ENCODE measurements at places on chromosomes 2 and 18.

DNA sequence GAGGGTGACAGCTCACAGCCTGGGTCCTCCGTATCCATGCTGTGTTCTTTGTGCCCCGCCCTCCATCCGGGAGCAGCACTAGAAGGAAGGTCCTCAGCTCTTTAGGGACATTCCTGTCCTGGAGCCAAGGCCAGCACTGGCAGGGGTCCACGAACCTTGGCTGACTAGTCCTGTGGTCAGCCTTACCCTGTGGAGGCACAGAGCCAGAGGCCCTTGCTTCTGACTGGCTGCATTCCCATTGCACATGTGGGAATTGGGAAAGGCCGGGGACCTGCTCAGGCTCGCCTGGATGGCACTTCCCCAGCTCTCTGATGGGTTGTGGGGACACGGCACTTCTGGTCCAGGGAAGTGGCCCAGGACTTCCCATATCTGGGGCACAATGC, 24.9 kb upstream of the RHOB start:
- no peak for DNase-seq

GRCh38 chr2:241014764-241015163, 16.3 kb downstream of the SNED1 start:
- DNase-seq = no peak

DNA sequence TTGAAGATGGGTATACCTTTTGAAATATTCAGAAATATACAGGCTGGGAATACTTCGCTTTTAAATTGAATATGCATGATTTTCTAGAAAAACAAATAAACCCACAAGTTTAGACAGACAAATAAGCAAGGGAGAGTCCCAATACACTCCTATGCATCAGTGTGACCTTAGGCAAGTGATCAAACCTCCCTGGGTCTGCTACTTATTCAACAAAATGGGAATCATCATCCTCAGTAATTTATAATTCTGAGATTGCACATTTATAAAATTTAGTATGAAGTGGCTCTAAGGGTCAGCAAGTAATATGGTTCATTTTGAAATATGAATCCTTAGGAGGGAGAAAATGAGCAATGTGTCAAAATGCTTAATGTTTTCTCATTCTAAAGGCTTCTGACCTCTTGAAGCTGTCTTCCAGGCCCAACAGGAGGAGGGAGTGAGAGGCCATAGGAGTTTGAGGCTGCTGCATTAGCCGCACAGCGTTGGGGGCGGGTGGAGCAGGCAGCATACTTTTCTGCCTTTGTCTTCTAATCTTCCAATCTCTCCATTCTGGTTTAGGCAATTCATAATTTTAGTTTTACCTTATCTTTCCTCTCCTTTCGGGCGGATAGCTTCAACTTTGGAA, 155.1 kb downstream of the TRIB2 start:
- no peak for DNase-seq

GRCh38 chr2:32711219-32711618, 83.4 kb downstream of the TTC27 start:
- no peak for DNase-seq

GRCh38 chr18:12248926-12249720, 5.0 kb upstream of the CIDEA start:
- no peak for DNase-seq

GRCh38 chr2:30862054-30862651, 54.9 kb upstream of the CAPN13 start:
- DNase-seq = peak; percentile 28

- no peak for DNase-seq
Measured at GRCh38 chr2:181430406-181431118, 26.6 kb upstream of the ITGA4 start.

- DNase-seq = peak; percentile 37
Measured at GRCh38 chr2:12702168-12703121, 14.3 kb upstream of the TRIB2 start.

DNA sequence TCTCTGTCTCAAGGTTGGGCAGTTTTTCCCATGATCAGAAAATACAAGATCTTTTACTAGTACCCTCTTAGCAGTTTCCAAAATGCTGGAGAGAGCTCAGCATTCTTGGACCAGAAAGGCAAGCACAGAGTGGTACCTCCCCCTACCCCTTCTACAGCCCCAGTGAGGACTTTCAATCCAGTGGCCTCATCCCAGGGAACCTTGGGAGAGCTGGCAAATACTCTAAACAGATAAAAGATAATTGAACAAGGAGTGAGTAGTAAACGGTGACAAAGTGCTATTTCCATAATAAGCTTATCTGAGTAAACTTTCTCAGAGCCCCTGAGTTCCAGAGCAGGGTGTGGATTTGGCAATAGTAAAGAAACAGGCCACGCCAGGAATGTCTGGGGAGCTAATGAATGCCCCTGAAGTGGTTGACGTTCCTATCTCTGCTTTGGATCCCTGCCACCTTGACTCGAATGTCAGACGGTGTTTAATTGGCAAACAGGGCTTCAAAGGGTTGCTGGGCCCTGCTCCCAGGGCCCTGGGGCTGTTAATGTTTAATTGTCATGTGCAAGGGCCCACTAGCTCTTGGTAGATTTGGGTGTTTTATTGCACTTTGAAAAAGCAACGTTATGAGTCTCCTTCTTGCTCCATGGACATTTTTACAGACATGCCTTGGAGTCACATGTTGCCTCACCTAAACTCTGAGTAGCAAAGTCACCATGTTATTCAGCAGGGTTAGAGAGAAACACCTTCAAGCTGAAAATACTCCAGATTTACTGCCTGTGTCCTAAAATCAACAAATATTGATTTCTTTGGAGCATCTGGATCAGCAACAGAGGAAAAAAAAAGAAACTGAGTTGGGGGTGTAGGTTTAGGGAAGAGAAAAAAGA, 239.9 kb downstream of the CYRIA start:
- DNase-seq = peak; percentile 5

DNA sequence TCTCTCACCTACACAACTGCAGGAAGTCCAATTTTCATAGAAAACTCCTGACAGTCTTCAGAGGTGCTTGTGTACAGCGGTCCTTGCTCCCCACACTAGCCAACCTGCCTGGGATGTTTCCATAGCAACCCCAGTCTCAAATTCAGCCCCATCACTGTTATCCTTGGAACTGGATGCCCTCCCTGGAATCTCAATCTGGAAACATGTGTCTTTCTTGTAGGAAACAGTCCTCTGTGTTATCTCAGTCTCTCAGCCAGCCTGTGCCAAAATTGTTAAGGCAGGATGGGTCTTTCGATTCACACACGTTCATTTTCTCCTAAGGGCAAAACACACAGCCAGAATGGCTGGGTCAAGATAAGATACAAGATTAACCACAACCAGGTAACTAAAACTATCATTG, 295.5 kb upstream of the RND3 start:
- no peak for DNase-seq

- no peak for DNase-seq
Measured at GRCh38 chr2:150675807-150676206, 188.3 kb upstream of the RND3 start.

- peak; percentile 3 for DNase-seq
Measured at GRCh38 chr2:61978522-61978921, 73.0 kb downstream of the COMMD1 start.

DNA sequence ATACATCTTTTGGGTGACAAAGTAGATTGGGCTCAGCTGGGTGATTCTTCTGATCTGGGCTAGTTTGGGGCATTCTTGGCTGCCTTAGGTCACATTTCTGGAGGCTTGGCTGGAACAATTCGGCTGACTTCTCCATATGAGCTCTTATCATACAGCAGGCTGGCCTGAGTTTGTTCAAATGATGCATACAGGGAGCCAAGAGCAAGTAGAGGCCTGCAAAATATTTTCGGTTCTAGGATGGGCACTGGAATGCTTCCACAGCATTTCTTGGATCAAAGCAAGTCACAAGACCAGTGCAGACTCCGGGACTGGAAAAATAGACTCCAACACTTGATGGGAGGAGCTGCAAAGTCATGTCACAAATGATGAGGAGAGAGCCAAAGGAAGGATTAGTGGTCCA, 98.4 kb downstream of the SCG2 start:
- no peak for DNase-seq

DNA sequence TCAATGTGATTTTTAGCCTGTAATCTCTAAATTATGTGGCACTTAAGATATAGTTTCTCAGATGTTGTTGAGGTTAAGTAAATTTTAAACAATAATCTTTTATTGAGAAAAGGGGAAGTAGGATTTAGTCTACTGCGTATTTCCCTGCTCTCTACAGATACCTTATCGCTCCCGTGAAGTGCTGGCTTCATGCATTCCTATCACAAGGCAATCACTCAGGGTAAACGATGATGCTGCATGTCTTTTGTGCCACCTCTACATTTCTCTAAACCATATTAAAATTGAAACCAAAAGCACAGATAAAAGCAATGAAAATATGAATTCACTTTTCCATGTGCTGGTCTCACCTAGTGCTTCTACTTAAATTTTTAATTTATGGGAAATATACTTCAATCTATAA, 14.4 kb upstream of the RPE start:
- DNase-seq = no peak

GRCh38 chr2:230968921-230969658, 26.8 kb upstream of the SPATA3 start:
- DNase-seq = no peak

DNA sequence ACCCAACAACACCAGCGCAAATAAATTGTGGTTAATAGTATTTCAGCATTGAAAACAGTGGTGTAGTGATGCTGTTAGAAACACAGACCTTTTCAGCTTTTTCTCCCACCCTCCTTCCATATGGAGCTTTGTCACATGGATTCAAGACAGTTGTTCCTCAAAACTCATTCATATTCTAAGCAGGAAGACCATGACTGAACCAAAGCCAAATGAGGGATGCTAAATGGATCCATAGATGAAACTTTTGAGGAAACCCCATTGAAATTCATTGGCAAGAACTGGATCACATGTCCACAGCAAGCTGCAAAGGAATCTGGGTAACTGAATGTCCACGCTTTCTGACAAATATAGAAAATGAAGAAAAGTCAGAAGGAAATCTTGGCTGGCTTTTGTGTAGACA, 615.1 kb upstream of the NETO1 start:
- DNase-seq = no peak

- DNase-seq = no peak
Measured at GRCh38 chr2:7694076-7694985, 777.1 kb downstream of the RNF144A start.

DNA sequence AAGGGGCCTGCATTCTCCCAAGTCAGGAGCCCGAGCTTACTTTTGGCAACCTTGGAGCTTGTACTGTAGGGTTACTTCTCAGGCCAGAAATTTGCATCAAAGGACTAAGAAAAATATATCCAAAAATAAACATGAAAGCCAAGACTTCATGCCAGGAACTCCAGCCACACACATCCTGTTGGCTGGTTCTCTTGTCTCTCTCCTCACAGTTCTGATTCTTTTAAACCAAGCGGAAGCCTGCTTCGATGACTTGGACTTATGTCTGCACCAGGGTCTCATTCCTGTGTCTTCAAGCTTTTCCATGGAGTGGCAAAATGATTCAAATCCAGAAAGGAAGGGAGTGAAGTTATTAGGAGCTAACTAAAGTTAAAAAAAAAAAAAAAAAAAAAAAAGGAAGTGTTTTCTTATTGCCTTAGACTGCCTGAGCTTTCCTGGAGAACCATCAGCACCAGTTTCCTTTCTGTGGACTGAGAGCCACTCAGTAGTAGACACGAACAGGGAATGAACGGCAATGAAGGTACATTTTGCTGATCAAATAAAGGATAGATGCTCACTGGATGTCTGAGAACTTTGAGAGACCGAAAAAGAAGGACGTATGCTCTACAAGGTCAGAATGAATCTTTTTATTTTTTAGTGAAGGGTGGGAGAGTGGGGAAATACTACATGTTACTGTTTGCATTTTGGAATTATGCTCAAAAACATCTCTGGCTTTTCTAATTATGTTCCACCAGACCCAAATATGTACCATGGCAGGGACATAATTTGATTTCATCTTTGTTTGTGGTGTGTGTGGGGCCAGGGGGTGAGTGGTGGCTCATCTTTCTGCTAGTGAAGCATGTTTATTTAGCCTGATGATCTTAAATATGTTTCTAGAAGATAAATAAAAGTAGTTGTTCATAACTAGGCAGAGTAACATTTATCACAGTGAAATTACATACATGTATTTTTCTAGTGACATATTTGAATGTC, 86.0 kb downstream of the RAPGEF4 start:
- no peak for DNase-seq

DNA sequence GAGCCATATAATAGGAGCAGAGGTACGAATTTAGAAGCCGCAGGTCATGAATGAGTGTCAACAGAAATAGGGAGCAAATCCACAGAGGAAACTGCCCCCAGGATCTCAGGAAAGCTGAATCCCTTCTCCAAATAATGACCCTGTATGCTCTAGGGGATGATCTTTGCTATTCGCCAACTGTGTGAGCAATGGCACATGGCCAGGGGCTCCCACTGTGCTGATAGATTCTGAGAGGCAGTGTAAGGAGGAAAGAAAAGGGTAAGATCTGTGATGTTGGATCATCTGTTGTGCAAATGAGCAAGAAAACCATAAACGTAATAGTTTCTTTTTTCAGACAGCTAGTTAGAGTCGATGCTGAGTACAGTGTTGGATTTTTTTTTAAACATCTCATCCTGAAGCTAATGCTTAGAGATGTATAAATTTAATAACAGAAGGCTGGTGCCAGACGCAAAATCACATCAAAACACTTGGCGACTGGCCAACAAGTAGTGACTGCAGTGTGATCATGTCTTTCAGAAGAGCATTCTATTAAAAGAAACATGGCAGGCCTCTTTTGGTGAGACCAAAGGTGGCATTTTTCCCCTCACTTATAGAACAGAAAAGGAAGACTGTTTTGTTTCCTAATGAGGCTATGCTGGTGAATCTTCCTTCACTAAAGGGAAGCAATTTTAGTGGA, 77.4 kb downstream of the ABCA12 start:
- peak; percentile 25 for DNase-seq

DNA sequence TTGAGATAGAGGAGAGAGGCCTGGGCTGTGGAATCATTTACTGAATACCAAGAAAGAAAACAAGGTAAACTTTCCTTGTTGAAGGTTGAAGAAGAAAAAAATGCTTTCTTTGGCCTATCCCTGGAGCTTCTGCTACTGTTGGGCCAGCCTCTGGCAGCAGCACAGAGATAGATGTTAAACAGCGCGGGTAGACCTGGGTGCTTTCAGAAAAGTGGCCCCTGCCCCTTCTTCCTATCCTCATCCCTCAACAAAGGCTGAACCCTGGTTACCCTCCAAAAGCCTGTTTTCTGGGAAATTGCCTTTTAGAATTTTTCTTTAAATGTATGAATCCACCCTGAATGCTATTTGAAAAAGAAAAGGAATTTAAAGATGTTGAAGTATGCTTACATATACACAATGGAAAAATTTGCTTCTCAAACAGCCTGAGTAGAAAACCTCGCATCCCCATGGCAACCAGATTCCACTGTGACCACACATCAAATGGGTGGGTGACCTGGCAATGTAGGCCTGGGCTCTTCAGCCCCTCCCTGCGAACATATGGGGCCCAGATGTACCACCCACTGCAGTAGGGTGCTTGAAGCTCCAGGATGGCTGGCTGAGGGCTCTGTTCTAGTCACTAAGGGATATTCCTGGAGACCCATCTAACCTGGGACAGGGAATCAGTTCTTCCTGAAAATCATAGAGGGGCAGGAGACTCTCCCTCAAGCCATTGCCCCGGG, 23.4 kb upstream of the CHRNA1 start:
- DNase-seq = no peak

- DNase-seq = no peak
Measured at GRCh38 chr18:48798334-48799245, 152.2 kb downstream of the SMAD7 start.

Measured in SHP77 (cell line).